ENCODE measurements at places on chromosomes 7 and 10. TPM values are rescaled to one million over a fixed set of nuclear protein-coding genes. Genes with fewer than 3 reads are reported as not detected.

The CYP3A7 gene
- not detected for total RNA-seq

The MTURN gene
- total RNA-seq, result 15.5 TPM

The MSS51 gene
- total RNA-seq, result 1.8 TPM

The CHST15 gene
- 61.0 TPM for total RNA-seq

The FZD1 gene
- 3.0 TPM for total RNA-seq

The CTNNA3 gene
- not detected for total RNA-seq

The PTN gene
- total RNA-seq, result 4.3 TPM

The MCMBP gene
- 48.7 TPM for total RNA-seq

The MMD2 gene
- total RNA-seq, result not detected

The GPR37 gene
- total RNA-seq, result 0.85 TPM

The NACAD gene
- 3.4 TPM for total RNA-seq

The OR2A12 gene
- total RNA-seq, result not detected

The NAT16 gene
- not detected for total RNA-seq

The TMEM176A gene
- total RNA-seq, result not detected

The PSMC2 gene
- total RNA-seq, result 110 TPM

The DGKB gene
- total RNA-seq, result not detected

The ASNS gene
- 234 TPM for total RNA-seq

The GJD4 gene
- not detected for total RNA-seq

The SLC13A4 gene
- not detected for total RNA-seq

The CFAP69 gene
- 1.7 TPM for total RNA-seq

The FANK1 gene
- 1.1 TPM for total RNA-seq

The FOXI2 gene
- not detected for total RNA-seq

The AKR1C8 gene
- total RNA-seq, result not detected

The AKR1C4 gene
- total RNA-seq, result not detected

The PPRC1 gene
- 14.5 TPM for total RNA-seq

The OR2A42 gene
- total RNA-seq, result not detected

The SUPV3L1 gene
- 36.7 TPM for total RNA-seq

The CREB3L2 gene
- 26.3 TPM for total RNA-seq

The IRF5 gene
- total RNA-seq, result 10.9 TPM

The INA gene
- total RNA-seq, result 1.0 TPM

The HOXA13 gene
- total RNA-seq, result not detected

The HOXA3 gene
- 2.0 TPM for total RNA-seq

The ST8SIA6 gene
- not detected for total RNA-seq

The CPVL gene
- total RNA-seq, result not detected
